ENCODE measurements at places on chromosomes 1 and 21. TPM values are rescaled to one million over a fixed set of nuclear protein-coding genes. Genes with fewer than 3 reads are reported as not detected.
A peak's percentile ranks its signal among the peaks of the same experiment; 100 is the strongest.

Gene ZNF691
- 1.3 TPM for polyA plus RNA-seq

- DNase-seq: no peak
These were observed 717.9 kb downstream of the AMY1C start for GRCh38 chr1:104467590-104467989.

GRCh38 chr1:26857473-26858060 is 5.4 kb upstream of the SFN start:
- no peak for DNase-seq

- DNase-seq: no peak
These were observed 55.7 kb downstream of the LRRC8C start for GRCh38 chr1:89688607-89689006.

DNA sequence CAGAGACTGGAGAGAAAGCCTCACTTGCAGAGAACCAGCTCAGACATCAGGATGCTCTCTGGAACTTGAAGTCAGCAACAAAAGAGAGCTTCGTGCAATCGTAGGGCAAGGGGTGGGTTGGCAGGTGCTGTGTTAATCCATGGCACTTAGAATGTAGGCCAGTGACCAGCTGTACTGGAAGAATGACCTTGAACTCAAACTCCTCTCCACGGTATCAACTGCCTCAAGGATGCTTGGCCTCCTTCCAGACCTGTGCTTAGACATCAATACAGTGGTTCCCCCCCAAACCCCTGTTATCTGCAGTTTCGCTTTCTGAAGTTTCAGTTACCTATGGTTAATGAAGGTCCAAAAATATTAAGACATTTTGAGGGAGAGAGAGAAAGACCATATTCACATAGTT is 6.5 kb downstream of the KANK4 start:
- no peak for DNase-seq

Gene SLC45A1
- not detected for polyA plus RNA-seq

Gene C8A
- not detected for polyA plus RNA-seq

DNA sequence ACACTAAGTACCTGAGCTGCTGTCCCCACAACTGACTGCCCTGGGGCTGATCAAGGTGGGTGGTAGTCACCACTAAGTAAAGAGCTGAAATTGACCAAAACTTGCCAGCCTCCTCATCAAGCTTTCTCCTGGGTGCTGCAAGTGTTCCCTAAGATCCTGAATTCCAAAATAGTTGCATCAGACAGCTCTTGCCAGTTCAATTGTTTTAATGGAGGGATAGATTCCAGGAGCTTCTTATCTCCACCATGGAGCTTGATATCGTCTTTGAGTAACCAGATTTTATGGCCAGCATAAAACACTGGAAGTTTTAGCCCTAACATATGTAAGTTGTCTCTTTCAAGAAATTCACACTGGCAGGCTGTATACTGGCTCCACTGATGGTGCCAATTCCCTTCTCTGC is 90.3 kb downstream of the NID1 start:
- DNase-seq: no peak

Gene APOBEC4
- not detected for polyA plus RNA-seq

GRCh38 chr1:153527683-153528040 is 8.1 kb downstream of the S100A6 start:
- no peak for DNase-seq

GRCh38 chr21:36929622-36930021 is 36.8 kb downstream of the HLCS start:
- DNase-seq: no peak

- DNase-seq: peak; percentile 34
These were observed 9.4 kb upstream of the ELAPOR1 start for GRCh38 chr1:109104364-109105151.

Gene CLDN17
- polyA plus RNA-seq: not detected

DNA sequence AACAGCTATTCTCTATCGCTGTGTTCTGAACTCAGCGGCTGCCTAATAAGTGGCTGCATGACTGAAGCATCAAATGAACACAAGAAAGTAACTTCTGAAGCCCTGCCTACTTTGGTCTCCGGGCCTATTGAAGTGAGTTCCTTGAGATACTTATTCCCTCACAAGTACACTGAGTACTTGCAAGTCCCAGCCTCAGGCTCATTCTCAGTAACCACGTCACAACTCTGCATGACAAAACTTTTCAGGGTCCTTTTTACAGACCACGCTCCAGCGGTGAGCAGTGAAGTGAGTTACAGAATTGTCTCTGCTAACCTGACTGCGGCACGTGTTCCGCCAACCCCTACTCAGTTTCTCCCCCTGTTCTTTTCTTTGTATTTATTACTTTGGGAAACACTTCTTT is 1342.7 kb upstream of the ADGRL4 start:
- DNase-seq: no peak

DNA sequence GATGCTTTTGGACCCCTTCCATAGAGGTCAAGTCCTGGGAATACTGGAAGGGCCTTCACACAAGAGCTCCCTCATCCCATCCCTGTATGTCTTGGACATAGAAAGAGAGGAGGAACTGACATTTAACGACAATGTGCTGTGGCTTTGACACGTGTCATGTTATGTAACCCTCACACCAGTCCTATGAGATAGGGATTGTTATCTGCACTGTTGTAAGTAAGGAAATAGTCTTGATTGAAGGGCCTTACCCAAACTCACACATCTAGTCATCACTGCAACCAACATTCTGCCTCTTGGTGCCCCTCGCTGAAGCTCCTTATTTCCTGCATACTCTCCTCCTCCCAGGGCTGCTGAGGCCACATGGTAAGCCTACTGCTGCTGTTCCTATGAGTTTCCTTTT is 63.7 kb upstream of the ANGPTL1 start:
- no peak for DNase-seq

Gene GJB5
- 0.12 TPM for polyA plus RNA-seq

Gene OR2G6
- polyA plus RNA-seq: not detected

DNA sequence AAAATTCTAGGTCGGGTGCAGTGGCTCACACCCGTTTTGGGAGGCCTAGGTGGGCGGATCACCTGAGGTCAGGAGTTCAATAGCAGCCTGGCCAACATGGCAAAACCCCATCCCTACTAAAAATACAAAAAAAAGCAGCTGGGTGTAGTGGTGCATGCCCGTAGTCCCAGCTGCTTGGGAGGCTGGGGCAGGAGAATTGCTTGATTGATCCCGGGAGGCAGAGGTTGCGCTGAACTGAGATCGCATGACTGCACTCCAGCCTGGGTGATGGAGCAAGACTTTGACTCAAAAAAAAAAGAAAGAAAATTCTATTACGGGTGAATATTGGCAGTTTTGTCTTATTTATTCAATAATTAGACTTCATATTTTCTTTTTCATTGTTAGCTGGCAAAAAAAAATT is 62.1 kb downstream of the SNX7 start:
- DNase-seq: no peak

DNA sequence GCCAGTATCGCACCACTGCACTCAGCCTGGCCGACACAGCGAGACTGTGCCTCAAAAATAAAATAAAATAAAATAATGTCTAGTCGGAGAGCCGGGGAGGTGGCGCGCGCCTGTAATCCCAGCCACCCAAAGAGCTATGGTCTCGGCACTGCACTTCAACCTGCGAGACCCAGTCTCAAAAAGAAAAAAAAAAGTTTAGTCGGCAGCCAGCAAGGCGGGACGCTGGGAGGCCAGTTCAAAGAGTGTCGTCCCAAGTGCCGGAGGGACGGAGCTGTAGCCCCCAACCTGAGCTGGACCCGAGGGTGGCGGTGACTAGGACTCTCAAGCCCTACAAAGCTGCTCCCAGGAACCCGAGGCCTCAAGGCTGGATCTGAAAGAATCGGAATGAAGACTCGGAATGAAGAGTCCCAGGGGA is 632 bp upstream of the FALEC start:
- DNase-seq: no peak

DNA sequence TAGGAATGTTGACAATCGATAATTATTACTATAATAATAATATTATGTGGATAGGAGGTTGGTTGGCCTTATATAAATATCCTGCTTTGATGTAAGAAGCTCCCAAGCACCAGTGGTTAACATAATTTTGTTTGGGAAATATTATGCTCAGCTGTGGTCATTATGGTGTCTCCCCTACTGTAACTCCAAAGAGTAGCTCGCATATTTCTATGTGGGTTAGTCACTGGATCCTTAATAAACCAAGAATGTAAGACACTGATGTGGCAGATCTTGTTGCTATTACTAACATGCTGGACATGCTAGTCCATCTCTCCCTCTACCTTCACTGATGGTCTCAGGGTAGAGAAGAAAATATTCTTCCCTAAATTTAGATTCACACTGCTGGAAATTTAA is 79.2 kb upstream of the RALGPS2 start:
- no peak for DNase-seq

- no peak for DNase-seq
These were observed 4.1 kb downstream of the SRM start for GRCh38 chr1:11055676-11056075.

GRCh38 chr1:38758820-38759219 is 100.8 kb downstream of the RRAGC start:
- no peak for DNase-seq

Gene PLA2G5
- polyA plus RNA-seq: not detected

DNA sequence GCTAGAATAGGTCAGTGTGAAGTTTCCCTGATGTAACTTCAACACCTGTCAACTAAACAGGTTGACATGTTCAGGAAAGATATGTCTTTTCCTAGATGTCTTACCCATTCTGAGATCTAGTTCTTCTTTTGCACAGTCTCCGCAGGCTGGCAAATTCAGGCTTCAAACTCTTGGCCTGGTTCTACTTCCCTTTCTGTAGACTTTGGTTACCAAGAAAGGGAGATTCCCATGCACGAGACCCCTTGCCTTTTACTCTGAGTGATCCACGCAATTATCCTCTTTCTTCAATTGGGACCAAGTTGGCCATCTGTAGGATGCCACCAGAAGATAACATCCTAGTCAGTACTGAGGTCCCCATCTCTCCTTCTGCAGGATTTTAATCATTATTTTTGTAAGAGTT is 2.0 kb downstream of the CFAP45 start:
- DNase-seq: peak; percentile 85

DNA sequence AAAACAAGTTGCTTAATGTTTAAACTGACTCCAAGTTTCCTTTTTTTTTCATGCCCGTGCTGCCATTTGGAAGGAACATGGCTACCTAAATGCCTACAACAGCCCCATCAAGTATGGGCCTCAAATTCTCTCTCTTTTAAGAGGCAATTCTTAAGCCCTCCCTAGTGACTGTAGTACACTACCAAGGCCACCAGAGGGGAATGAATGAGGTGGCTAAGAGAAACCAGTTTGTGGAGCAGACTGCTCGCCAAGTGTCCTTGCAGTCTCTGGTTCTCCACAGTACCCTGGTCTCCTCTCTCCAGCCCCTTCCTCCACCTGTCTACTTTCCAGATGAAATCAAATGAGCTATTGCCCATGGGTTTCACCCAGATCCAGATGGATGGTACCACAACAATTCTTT is 1809.6 kb downstream of the BRINP3 start:
- no peak for DNase-seq

GRCh38 chr21:29164323-29164942 is 34.0 kb downstream of the MAP3K7CL start:
- DNase-seq: peak; percentile 71

DNA sequence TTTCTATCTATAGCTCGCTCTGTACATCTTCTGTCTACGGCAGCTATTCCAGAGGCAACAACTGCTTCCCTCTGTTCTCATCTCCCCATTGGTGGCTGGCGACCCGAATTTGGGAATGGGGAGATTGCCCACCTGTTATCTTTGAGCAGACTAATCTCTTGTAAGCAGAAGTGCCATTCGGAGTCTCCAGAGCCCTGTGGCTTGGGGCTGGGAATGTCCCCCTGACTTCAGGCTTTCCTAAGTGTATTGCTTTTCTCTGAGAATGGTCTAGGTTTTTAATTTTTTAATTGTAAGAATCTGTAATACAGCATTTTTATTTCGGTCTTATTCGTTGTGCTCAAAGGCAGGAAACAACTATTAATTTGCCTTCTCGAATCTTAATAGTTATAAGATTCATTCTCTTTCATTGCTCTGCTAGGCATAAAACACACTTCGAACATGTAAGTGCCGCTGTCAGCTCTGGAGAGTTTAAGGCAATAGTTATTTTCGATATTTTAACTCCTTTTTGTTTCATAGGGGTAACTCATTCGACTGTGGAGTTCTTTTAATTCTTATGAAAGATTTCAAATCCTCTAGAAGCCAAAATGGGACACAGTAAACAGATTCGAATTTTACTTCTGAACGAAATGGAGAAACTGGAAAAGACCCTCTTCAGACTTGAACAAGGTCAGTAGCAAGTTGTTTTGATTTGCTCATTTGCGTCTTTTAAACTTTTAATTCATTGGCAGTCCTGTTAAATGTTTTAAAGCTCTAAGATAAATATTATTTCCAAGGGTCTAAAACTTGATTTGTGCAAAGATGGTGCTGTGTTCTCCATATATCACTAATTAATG is 514 bp downstream of the AGL start:
- peak; percentile 2 for DNase-seq

All from CD14-positive monocyte (primary cell).